ENCODE measurements at places on chromosomes 4 and X. TPM values are rescaled to one million over a fixed set of nuclear protein-coding genes. Genes with fewer than 3 reads are reported as not detected.

GRCh38 chr4:85807247-85807950 is 332.4 kb downstream of the ARHGAP24 start:
- peak; percentile 88 for DNase-seq

DNA sequence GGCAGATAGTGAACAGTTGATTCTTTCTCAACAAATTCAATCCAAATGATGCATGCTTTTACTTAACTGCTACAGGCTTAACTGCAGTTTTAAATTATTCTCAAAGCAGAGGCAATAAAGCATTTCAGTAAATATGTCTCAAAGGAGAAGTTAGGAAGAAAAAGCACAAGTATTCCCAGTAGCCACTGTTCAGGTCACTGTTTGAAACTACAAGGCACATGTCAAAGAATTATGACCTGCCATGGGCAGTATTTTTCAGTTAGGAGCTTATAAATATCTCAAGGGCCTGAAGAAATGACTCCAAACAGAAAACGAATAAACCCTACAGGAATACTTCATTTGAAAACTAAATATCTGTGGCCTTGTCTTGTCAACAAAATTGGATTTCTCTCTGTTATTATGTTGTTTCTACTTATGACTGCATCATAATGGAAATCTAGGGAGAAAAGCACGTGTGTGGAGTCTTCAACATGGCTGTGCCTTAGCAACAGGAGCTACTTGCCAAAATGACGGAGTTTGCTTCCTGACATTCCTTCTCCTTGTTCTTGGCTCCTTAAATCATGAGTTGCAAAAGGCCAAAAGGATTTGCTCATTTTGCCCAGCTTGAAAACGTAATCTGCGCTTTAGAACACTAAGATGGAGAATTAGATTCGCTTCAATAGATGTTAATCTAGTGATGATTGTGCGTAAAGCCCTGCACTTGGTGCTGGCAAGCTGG is 67.6 kb upstream of the GPR101 start:
- DNase-seq, result no peak

GRCh38 chr4:8229331-8229975 is 30.4 kb downstream of the SH3TC1 start:
- no peak for DNase-seq

GRCh38 chr4:86118711-86119110 is 241.1 kb downstream of the MAPK10 start:
- DNase-seq, result no peak

DNA sequence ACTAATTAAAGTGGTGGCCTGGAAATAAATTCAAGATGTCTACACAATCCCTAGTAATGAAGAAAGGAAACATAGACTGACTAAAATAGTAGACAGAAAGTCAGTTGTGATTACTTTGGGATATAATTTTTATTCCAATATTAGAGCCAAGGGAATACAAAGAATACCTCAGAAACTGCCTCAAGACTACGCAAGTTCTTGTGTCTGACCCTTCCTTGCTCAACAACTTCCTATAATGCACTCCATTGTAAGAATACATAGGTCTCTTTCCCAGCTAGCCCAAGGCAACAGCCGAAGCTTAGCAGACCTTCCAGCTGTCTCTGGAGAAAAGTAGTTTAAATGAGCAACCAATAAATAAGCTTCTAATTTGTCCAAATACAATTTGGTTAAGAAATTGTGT is 315.9 kb downstream of the IQCM start:
- no peak for DNase-seq

DNA sequence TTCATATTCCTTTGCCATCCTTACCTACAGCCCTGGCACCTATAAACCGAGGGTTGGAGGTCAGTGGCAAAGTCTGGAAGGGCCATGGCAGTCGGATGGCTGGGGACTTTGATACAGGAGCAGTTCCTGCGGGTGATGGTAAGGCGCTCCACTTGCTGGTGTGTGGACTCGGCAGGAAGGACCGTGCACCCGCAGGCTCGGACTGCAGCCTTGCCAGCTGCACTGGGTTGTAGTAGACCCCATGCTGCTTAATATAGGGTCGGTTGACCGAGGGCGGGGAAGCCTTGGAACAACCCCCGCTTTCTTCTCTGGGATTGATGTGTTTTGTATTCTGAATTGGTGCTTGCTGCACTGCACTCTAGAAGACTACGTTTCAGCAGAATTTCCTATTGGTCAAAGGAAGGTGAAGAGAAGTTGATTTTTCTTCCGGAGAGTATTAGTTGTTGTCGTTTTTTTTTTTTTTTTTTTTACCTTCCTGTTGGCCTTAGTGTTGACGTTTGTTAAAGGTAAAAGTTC is 638 bp downstream of the BLTP1 start:
- DNase-seq, result peak; percentile 50

FAT4 gene
- total RNA-seq, result 33.2 TPM

RRH gene
- total RNA-seq, result not detected

DNA sequence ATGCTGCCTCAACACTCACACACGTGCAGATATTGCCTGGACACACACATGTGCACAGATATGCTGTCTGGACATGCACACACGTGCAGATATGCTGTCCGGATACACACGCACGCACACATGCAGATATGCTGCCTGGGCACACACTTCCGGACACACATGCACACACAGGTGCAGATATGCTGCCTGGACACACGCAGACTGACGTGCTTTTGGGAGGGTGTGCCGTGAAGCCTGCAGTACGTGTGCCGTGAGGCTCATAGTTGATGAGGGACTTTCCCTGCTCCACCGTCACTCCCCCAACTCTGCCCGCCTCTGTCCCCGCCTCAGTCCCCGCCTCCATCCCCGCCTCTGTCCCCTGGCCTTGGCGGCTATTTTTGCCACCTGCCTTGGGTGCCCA is 14.7 kb downstream of the FGFRL1 start:
- no peak for DNase-seq
